ENCODE measurements at places on chromosomes 6 and 20.

DNA sequence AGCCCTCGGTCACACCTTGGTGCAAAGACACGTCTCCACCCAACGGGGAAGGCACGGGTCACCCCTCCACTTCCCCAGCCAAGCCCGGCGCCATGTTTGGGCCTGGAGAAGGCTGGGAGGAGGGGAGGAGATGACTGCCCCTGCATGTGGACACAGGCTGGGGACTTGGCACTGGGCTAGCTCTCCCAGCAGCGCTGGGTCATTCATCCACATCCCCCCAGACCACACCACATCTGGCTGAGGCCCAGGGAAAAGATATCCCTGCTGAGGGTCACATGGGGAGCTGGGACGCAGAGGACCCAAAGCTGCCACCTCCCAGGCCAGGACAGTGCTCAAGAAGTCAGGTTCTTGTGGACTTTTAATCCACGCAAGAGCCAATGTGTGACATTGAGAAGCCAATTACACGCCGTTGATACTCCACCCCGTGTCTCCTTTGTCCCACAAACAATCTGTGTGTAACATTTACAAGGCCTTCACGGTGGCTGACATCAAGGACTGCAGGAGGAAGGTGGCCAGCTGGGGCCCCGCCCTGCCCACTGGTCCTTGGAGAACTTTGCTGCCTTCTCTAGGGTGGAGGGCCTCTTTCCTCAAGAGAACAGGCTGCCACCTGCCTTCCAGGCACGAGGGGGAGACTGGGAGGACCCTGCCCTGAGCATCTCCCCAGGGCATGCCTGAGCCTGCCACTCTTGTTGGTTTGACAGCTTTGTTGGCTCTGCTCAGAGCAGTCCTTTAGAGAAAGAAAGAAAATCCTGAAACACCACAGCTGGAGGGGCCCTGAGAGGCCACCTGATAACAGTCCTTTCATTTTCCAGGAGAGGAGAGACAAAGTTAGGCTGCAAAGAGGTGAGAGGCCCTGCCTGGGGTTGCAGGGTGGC lies 5.3 kb upstream of the IP6K3 start:
- DNase-seq, result no peak

DNA sequence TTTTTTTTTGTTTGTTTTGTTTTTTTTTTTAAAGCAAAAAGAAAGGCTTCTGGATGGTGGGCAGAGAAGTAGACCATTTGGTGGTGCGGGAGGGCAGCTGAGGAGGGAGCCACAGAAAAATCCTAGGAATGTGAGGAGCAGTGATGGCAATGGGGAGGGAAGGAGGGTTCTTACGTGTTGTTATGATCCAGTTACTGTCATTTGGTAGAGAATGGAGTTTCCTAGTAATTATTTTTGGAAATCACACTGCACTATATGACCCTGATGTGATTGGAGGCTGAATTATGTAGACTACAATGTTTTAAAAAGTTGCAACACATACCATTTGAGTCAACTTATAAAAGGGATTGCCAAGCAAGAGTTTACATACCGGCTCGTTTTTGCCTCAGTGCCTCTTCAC lies 22.1 kb downstream of the ADGRF5 start:
- DNase-seq, result no peak

DNA sequence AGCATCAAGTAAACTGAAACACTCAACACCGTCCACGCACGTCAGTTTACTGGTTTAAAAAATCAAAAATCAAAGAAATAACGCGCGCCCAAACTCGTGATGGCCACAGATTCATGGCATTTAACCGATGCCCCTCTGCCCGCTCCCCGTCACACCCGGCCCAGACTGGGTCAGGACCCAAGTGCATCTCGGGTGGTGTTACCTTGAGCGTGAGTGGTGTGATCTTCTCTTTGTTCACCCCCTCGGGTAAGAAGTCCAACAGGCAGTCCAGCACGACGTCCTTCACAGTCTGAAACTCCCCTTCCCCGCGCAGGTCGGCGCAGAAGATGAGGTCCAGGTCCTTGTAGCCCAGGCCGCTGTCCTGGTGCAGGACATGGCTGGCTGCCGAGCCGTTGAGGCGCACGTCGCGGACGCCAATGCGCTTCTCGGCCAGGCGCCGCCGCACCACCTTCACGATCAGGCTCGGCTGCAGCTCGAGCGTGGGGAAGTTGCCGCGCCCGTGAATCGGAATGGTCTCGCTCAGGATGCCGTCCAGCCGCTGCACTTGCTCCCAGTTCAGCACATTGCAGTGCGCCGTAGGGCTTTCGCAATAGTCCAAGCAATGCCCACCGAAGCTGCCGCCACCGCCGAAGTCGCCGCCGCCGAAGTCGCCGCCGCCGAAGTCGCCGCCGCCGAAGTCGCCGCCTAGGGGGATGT lies 945 bp downstream of the TENT5A start:
- DNase-seq, result no peak

GRCh38 chr6:80961166-80961565 lies 791.3 kb downstream of the TENT5A start:
- no peak for DNase-seq

Measured in keratinocyte (primary cell).